Pons (tissue), 1 donor: ENCODE measurements at places on chromosomes 11 and 22.

DNA sequence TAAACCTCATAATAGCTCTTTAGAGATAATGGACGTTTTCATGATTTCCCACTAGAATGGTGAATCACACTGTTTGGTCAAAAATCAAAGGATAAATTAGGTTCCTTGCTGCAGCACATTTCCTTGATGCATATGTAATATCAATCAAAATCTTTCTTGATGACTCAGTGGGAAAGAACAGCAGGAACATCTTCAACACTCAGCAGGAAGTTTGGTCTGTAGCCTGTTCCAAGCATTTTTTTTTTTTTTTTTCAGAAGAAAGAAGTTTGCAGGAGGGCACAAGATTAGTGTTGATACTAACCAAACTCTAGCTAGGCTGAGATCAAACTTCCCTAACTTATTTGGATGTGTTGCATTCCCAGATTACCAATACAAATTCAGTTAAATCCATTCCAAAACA is 1529.8 kb downstream of the FAM181B start:
- no peak for DNase-seq

DNA sequence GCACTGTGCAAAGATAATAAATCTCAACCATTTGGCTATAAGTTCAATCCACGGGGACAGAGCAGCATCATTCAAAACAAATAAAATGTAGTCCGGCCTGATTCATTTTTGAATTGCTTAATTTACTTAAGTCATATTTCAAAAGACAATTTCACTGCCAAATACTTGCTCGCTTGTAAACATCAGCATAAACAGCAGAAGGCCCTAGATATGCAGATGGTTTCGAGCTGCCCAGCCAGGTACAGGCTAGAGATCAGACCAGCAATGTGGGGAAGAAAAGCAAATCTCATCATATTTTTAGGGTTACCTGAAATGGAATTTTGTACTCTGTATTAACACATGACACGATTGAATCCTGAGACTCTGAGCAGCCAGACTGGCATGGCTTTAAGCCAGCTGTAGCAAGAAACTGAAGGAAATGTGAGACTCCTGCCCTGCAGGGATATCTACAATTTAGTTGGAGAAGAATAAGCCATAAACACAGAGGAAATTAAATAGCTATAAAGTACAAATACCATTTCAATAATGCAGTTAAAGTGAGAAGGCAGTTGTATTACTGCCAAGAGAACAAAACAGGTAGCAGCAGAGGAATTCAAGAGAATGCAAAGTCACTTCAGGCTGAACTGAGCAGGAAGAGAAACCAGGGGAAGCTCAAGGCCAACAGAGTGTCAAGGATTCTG is 440.3 kb downstream of the ETS1 start:
- no peak for DNase-seq

- DNase-seq: no peak
Observed at GRCh38 chr11:44427432-44427831, 117.5 kb upstream of the ALX4 start.

GRCh38 chr11:69635804-69636511 is 5.0 kb upstream of the CCND1 start:
- no peak for DNase-seq

GRCh38 chr11:26703411-26704191 is 18.3 kb downstream of the SLC5A12 start:
- peak; percentile 25 for DNase-seq

GRCh38 chr11:29989174-29989970 is 27.5 kb downstream of the KCNA4 start:
- no peak for DNase-seq

GRCh38 chr11:55658608-55659007 is 3.4 kb upstream of the OR4C6 start:
- no peak for DNase-seq

- no peak for DNase-seq
Observed at GRCh38 chr22:50063589-50064393, 5.7 kb upstream of the TTLL8 start.

DNA sequence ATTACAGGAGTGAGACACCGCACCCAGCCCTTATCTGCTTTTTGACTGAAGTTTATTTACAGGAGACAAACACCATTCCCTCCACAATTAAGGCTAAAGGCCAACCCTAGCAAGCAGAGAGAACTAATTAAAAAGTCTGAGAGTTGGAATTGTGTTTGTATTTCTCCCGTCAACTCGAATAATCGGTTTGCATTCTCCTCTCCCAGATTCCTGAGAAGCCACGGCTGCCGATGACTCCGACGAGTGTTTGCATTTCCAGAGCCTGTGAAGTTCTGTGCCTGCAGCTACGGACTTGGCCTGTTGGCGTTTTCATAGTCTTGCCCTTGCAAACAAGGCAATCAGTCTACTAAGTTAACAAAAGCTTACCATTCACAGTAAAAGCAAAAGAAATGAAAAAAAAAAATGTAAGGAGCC is 73.2 kb upstream of the NUP50 start:
- DNase-seq: no peak

DNA sequence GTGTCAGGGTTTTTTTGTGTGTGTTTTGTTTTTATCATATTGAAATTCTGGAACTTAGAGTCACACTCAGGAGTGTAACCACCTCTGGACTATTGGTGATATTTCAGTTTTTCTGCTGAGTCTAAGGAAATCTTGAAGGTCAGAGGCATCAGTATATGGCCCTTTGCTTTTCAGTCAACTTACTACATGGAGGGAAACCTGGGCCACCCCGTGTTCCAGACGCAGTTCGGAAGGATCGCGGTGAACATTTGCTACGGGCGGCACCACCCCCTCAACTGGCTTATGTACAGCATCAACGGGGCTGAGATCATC is 19.9 kb downstream of the UPB1 start:
- DNase-seq: no peak

DNA sequence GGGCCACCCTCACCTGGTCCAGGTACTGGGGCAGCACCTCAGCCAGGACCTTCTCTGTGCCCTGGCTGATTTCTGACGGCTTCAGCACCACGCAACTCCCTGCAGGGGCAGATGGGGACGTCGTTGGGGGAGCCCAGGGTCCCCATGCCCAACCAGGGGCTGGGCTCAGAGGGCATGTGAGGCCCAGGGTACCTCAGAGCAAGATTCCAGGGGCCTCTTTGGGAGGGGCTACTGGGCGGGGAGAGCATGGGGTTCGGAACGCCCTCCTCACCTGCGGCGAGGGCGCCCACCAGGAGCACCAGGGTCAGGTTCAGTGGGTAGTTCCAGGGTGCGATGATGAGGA is 8.1 kb downstream of the ALDH3B2 start:
- no peak for DNase-seq

- no peak for DNase-seq
Observed at GRCh38 chr11:44258190-44258489, 51.8 kb downstream of the ALX4 start.

DNA sequence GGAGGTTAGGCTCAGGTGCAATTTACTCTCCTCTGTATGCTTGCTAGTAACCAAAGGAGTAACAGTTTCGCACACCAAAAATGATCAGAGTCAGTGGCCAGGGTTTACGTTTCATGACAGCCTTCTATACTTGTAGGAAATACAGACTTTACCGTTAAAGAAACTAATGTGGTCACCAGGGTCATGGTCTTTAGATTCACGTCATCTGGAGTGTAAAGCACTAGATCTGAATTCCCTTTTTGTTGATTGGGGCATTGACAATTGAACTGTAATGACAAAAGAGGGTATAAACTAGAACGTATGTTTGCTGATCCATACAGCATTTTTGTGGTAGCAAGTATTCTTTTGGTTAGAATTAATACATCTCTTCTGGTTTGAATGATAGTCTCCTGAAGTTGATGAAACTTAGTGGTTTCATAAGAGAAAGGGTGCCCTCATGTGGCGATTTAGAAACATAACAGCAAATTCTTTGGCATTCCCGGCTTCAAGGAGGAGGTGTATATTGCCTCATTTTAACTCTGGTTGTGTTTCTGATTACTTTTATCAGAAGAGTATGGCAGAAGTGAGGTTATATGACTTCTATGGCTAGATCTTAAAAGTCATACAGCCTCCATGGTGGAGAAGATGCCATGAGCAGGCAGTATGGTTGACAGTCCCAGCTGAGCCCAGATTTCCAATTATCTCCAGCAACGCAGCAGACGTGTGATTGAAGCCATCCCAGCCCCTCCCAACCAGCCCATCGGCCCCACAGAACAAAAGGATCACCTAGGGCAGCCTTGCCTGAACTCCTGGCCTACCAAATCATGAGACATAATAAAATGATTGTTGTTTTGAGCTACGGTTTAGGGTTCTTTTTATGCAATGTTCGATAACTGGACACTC is 35.1 kb downstream of the MMP7 start:
- DNase-seq: peak; percentile 96

DNA sequence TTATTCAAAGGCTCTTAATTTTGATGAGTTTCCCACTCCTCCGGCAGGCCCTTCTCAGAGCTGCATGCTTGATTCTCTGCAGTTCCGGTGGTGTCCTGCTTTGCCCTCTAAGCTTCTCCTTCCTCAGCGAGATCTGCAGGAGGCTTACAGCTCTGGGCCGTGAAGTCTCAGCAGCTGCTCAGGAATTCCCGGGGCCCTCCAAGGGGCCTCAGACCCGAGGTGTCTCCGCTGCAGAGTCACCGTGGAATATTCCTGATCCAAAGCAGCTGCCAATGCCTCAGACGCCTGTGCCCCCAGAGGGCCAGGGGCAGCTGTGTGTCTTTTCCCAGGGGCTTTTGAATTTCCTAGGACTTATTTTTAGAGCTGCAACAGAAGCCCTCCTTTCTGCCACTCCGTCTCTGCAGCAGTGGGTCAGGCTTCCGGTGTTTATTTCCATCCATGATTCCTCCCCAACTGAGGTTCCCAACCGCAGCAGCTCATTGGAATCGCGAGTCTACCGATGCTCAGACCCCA is 37.2 kb downstream of the RPS6KA4 start:
- no peak for DNase-seq

GRCh38 chr22:21816787-21817496 is 50.5 kb downstream of the MAPK1 start:
- DNase-seq: peak; percentile 76

DNA sequence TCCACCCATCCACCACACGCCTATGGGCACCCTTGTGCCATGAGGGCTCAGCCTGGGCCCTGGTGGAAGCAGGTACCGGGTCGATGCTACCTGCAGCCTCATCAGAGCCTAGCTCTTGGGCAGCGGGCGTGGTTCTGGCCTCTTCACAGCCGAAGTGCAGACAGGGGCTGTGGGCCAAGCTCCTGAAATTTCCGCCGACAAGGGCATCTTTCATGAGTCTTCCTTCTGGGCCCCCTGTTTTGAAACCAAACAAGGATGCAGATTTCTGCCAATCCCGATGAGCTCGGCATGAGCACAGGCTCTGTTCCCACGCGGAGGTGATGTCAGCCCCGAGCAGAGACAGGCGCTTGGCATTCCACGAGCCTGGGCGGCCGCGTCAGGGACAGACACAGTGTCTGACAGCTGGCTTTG is 22.6 kb upstream of the MGAT3 start:
- DNase-seq: peak; percentile 91

GRCh38 chr11:119853581-119854360 is 124.8 kb upstream of the NECTIN1 start:
- DNase-seq: peak; percentile 54

DNA sequence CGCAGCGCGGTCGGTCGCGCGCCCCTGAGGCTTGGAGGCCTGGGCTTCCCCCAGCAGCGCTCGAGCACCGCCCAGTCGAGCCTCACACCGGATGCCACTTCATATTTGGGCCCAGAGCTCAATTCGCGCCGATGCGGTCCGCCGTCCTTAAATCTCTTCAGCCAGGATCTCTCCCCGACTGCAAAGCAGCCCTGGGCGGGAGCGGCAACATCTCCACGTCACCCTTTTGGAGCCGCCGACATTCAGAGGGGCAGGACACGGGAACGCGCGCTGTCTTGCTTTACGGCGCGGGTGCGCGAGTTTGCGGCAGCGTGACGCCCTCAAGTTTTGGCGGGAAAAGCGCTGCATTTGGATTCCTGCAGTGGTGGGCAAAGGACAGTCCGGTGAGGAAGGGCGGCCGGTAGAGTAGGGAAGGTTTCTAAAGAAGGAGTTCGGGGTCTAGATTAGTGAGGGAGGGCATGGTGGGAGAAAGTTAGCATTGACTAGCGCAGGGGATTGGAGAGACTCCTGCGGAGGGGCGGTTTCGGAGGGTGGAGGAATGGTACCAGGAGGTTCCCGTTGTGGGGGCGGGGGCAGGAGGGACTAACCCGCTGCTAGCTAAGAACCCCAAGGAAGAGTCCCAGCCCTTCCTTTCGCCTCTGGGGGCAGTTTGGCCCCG is 796 bp downstream of the CHEK1 start:
- DNase-seq: peak; percentile 74

- no peak for DNase-seq
Observed at GRCh38 chr22:47281126-47282106, 519.0 kb downstream of the TBC1D22A start.

DNA sequence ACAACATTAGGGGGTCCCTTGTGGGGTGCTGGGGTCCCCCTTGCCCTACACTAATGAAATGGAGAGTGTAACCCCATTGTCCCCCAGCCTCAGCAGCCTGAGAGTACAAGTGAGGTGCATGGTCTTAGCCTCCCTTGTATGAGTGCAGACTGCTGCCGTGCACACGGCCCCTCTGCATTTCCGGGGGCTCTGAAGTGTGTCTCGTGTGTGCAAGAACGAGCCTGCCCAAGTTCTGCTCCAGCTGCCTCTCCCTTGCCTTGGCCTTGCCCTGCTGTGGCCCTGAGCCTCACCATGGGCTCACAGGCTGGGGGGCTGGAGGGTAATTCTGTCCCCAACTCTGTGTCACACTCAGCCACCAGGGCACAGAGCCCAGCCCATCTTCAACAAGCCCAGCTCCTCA is 5.2 kb upstream of the EHD1 start:
- no peak for DNase-seq

- DNase-seq: no peak
Observed at GRCh38 chr22:17969701-17970113, 54.7 kb downstream of the MICAL3 start.

DNA sequence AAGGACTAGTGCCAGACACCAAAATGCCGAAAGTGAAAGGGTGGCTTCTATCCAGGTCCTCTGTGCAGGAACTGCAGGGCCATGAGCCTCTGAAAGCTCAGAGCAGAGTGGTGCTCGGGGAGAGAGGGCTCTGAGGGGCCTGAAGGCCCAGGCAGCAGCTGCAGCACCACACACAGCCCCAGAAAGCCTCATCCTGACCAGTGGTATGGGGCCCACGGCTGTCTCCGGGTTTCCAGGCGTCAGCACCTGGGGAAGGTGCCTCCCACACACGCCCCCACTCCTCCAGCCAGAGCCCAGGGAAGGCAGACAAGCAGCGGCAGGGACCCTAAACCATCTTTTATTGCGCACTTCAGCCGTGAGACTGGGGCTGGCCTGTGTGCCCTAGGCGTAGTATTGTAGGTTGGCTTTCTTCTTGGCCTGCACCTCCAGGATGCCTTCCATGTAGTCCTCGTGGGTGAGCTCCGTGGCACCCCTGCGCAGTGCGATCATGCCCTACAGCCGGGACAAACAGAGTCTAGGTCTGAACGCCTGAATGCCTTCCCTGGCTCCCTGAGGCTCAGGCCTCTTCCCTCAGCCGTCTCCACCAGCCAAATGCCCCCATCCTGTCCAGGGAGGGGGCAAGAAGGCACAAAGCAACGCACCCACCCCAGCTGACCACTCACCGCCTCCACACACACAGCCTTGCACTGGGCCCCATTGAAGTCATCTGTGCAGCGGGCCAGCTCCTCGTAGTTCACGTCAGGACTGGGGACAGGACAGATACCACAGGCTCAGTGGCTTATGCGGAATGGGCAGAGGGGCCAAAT is 7.6 kb downstream of the PSMC3 start:
- DNase-seq: no peak

GRCh38 chr22:17152971-17153370 is 6.1 kb downstream of the HDHD5 start:
- no peak for DNase-seq
